BJ (cell line): ENCODE measurements at places on chromosomes 4 and X. TPM values are rescaled to one million over a fixed set of nuclear protein-coding genes. Genes with fewer than 3 reads are reported as not detected.

DUSP21 gene
- polyA plus RNA-seq: not detected in 2 replicates

- DNase-seq: peak; percentile 74
Measured at GRCh38 chr4:13701937-13702446, 74.5 kb upstream of the BOD1L1 start.

DNA sequence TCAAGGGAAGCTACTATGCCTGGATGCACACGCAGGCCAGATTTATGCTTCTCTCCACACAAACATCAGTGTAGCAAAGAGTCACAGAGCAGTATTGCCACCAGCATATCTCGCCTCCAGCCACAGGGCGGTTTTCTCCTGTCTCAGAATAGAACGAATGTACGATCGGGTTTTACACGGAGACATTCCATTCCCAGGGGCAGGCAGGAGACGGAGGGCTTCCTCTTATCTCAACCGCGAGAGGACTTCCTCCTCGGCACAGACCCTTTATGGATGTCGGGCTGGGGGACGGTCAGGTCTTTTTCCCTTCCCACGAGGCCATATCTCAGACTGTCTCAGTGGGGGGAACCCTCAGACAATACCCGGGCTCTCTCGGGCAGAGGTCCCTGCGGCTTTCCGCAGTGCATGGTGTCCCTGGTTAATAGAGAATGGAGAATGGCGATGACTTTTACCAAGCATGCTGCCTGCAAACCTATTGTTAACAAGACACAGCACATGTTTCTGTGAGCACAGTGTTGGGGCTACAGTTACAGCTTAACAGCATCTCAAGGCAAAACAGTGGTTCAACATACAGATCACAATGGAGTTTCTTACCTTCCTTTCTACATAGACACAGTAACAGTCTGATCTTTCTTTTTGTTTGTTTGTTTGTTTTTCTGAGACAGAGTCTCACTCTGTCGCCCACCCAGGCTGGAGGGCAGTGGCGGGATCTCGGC is 24.1 kb downstream of the CSF2RA start:
- no peak for DNase-seq

GRCh38 chrX:135194684-135195083 is 23.5 kb upstream of the CT55 start:
- no peak for DNase-seq

DNA sequence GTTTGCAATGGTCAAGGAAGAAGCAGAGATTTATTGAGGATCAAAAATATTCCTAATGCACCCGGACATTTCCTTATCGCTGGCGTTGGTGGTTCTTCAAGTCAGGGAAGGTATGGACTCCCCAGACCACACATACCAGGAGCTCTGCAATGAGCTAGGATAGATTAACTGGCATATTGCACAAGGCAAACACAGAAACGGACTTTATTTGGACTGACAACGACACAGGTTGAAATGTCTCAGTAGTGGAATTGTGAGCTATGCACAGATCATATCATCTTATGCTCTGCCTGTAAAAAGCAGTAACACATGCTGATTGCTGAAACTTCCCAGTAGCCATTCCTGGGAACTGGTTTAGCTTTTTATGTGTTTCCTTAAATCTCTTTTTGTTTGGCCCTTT is 1.7 kb downstream of the TSPAN7 start:
- no peak for DNase-seq

XIAP gene
- polyA plus RNA-seq: 12.5 and 18.6 TPM in 2 replicates

DNA sequence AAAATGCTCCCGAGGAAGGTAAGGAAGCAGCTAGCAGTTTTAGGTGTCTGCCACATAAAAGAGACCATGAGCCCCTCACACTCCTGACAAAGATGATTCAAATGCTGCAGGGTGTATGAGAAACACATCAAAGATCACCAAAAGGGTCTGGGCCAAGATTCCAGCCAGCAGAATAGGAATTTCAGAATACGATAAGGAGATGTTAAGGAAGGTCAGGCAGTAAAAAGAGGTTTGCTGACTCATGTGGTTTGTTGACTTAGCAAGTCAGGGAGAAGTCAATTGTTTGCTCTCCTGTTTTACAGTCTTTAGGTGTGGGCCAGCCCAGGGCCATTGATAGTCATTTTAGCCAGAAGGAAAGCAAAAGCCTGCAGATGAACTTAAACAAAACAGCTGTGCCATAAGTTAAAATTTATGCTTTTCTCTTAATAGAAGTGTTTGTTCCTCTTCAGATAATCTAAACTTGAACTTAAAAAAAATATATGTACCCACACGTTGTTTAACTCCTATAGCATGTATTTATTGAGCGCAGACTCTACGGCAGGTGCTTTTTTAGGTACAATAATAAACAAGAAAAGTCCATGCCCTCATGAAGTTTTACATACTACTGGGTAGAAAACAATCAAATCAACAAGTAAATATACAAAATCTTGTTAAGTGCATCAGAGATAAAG is 115.6 kb downstream of the CAMK2D start:
- DNase-seq: no peak

- no peak for DNase-seq
Measured at GRCh38 chrX:24732766-24733500, 39.2 kb downstream of the POLA1 start.

DNA sequence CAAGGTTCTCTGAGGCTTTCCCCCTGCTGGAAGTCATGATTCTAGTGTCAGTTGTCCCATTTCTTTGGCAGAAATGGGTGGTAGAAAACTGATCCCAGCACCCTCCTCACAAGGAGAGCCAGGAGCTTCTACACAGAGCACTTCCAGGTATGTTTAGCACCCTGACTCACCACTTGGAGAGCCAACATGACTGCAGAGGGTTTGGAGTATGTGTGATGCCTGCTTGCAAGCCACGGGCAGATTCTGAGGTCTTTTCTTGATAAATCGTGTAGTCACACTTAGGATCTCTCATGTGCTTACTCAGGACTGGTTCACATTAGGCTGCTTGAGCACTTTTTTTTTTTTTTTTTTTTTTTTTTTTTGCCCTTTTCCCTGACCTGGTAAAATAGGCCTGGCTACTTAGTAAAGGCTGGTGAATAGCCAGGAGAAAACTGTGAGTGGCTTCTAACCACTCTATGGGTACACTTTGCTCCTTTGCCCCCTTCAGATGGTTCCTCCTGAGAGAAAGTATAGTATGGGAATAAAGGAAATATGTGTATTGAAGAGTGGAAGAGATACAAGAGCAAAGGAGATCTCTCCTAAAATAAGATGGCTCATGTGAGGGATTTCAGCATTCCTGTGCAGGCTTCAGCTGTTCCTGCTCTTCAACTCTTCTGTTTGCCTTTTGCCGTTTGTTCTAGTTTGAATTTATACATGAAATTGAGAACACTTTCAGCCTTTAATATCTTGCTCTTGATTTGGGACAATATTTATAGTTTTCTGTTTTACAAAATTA is 103.6 kb downstream of the EMCN start:
- no peak for DNase-seq

PRRG1 gene
- polyA plus RNA-seq: 15.4 and 23.3 TPM in 2 replicates

DNA sequence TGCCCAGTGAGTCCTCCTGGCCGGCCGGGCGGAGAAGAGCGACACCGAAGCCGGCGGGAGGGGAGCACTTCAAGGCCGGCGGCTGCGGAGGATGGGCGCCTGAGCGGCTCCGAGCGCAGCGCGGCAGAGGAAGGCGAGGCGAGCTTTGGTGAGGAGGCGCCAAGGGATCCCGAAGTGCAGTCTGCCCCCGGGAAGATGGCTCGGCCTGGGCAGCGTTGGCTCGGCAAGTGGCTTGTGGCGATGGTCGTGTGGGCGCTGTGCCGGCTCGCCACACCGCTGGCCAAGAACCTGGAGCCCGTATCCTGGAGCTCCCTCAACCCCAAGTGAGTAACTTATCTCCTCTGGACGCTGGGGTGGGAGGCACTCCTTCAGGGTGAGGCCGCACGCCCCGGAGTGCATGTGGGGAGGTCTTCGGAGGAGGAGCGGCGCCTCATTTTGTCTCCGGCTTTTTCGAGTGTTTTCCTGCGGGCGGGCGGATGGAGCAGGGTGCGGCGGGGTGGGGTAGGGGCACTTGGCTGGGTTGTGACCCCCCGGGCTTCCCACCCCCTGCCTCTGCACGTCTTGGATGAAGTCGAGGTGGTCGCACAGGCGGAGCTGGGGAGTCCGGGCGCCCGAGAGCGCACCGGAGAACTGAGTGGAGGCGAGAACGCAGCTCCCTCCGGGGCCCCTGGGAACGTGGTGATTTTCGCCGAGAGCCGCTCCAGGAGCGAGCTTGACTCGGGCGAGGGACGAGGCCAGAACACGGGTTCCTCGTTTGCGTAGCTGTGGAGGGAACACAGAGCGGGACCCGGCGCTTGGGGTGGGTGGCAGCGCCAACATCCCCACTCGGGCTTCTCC is 979 bp downstream of the EFNB1 start:
- DNase-seq: no peak

NUDT9 gene
- 12.0 and 21.0 TPM in 2 replicates for polyA plus RNA-seq

RBMXL3 gene
- not detected in 2 replicates for polyA plus RNA-seq

GRCh38 chr4:29453303-29453820 is 1266.8 kb upstream of the PCDH7 start:
- DNase-seq: no peak

RGN gene
- 0.82 and 0.98 TPM in 2 replicates for polyA plus RNA-seq

SSX1 gene
- not detected in 2 replicates for polyA plus RNA-seq

STAP1 gene
- polyA plus RNA-seq: not detected in 2 replicates
